ENCODE measurements at places on chromosomes 2 and 18.

- DNase-seq, result no peak
Measured at GRCh38 chr2:23484275-23484674, 99.3 kb downstream of the KLHL29 start.

DNA sequence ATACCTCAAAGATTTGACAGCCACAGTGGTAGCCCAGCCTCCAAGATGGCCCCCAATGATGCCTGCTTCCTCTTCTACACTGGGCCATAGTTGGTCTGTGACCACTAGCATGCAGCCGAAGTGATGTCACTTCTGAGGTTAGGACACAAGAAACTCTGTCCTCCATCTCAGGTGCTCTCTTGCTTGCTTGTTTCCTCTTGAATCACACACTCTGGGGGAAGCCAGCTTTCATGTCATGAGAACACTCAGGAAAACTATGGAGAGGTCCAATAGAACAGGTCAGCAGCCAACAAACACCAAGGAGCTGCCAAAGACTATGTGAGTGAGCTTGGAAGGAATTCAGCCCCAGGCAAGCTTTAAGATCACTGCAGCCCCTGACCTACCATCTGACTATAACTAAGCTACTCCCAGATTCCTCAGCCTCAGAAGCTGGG lies 3.3 kb upstream of the ADAM17 start:
- no peak for DNase-seq

- DNase-seq, result no peak
Measured at GRCh38 chr2:207282916-207283315, 117.2 kb upstream of the KLF7 start.

GRCh38 chr2:160363961-160364360 lies 129.6 kb downstream of the RBMS1 start:
- no peak for DNase-seq

DNA sequence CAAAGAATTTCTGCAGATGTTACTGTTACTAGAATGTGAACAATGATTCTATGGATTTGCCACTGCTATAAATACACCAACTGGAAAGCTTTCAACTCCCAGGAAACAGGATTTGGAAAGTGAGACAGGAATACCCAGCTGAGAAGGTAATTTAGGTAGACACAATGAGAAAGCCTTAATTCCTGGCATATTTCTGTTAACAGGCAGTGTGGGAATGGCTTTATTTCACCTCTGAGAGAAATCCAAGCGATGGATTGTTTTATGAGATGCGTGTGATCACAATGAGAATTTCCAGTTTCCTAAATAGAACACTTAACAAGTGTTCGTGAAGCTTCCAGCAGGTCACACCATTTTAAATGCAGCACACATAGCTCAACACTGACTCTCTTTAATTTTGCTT lies 133.0 kb downstream of the SLC8A1 start:
- no peak for DNase-seq
